HS-5 (cell line): ENCODE measurements at places on chromosomes 6 and 20.

GRCh38 chr6:139430899-139431601 is 56.6 kb upstream of the CITED2 start:
- no peak for DNase-seq

- DNase-seq, result no peak
Observed at GRCh38 chr6:170145272-170145592, 145.6 kb downstream of the DLL1 start.

DNA sequence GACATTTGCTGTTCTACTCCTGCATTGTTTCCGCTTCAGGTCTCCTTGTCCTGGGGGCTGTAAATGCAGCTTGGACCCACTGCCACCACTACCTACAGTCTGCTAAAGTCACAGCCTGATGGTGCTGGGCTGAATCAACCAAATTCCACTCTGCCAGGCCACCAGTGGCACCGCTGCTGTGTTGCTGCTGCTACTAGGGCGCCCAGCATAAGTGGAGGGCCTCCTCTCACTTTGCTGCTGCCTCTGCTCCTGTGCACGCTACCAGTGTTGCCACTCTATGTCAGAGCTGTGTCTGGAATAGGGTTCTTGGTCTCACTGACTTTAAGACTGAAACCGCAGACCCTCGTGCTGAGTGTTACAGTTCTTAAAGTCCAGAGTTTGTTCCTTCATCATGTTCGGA is 1.4 kb upstream of the SSR1 start:
- no peak for DNase-seq

- no peak for DNase-seq
Observed at GRCh38 chr6:38738261-38738660, 23.1 kb downstream of the DNAH8 start.

- DNase-seq, result peak; percentile 55
Observed at GRCh38 chr6:18362058-18362561, 25.0 kb upstream of the RNF144B start.

GRCh38 chr20:45964006-45964400 is 8.0 kb downstream of the ZNF335 start:
- no peak for DNase-seq

DNA sequence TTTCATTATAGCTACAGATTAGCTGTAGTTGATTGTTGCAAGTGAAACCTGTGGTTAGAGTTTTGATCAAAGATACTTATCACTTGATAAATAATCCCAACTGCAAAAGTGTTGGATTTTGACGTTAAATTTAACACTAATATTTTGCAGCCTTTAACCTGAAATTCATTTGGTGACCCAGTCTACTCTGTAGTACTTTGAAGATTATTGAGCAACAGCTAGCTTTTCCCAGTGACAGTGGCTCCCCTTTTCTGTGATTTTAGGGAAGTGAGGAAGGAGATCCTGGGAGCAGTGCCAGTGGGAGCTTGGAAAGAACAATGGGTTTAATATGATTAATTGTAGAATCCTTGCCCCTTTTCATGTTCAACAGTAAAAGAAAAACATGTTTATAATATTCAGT is 76.9 kb downstream of the NCOA3 start:
- no peak for DNase-seq

GRCh38 chr6:40738551-40739193 is 151.5 kb upstream of the LRFN2 start:
- DNase-seq, result no peak

GRCh38 chr20:9068233-9068801 is 570 bp upstream of the PLCB4 start:
- DNase-seq, result no peak

DNA sequence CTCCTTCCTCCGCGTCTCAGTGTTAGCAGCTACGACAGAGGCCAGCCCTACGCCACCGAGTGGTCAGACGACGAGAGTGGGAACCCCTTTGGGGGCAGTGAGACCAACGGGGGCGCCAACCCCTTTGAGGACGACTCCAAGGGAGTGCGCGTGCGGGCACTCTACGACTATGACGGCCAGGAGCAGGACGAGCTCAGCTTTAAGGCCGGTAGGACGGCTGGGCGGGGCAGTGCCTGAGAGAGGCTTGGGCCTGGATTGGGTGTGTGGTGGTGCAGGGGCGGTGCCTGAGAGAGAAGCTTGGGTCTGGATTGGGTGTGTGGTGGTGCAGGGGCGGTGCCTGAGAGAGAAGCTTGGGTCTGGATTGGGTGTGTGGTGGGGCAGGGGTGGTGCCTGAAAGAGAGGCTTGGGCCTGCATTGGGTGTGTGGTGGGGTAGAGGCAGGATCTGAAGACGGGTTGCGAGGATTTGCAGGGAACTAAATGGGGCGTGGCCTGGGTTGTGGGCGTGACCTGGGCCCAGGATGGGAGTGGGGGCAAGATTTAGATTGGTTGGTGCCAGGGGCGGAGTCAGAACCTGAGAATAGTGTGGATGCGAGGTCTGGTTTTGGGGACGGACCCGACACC is 24.4 kb downstream of the SPDEF start:
- peak; percentile 66 for DNase-seq

GRCh38 chr20:57663241-57663640 is 43.0 kb upstream of the ZBP1 start:
- DNase-seq, result no peak

- DNase-seq, result no peak
Observed at GRCh38 chr20:31839782-31840487, 5.5 kb downstream of the FOXS1 start.

- no peak for DNase-seq
Observed at GRCh38 chr20:38564680-38565079, 16.3 kb upstream of the ADIG start.

DNA sequence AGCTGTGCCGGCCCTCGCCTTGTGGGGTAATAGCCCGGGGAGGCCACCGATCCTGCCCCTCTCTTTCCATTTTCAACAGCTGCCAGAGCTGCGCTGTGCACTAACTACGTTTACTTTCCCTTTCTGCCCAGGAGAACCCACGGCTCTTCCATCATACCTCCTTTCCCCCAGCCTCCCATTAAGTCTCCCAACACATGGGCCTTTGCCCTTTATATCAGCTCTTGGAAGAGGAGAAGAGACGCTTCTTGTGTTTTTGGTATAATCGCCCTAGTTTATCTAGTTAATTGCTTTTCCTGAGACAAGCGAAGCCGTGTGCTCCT is 637 bp downstream of the UBR2 start:
- DNase-seq, result no peak

DNA sequence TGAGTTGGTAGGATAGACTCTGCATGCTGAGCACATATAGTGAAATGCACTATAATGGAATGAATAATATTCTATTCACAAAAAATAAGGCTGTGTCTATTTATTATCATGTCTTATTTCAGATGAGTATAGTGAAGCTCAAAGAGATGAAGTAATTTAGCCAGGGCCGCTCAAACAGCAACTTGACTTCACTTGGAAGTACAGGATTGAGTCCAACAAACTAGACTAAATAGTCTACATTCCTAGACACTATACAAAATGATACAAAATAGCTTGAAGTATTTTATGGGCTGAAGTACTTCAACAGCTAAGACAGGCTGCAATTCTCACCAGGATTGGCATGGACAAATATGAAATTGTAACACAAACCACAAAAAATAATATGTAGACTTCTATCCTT is 144.5 kb upstream of the DST start:
- DNase-seq, result no peak

GRCh38 chr20:54237116-54237943 is 29.4 kb downstream of the PFDN4 start:
- DNase-seq, result no peak

DNA sequence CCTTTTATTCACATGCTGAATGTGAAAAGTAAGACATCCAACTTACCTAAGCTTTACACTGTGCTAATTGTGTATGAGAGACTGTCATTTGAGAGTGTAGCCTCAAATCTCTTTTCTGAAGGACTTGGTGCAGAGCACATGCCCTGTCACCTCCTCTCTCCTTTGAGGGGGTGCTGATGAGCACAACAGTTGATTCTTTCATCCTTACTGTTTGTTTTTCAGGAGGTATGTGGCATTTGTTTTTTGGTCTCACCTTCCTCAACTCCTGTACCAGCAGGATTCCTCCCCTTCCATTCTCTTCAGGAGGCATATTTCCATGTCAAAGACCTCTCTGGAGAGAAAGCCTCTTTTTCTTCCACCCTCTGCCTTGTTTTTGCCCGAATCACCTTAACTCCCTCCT is 252.6 kb upstream of the CITED2 start:
- no peak for DNase-seq

DNA sequence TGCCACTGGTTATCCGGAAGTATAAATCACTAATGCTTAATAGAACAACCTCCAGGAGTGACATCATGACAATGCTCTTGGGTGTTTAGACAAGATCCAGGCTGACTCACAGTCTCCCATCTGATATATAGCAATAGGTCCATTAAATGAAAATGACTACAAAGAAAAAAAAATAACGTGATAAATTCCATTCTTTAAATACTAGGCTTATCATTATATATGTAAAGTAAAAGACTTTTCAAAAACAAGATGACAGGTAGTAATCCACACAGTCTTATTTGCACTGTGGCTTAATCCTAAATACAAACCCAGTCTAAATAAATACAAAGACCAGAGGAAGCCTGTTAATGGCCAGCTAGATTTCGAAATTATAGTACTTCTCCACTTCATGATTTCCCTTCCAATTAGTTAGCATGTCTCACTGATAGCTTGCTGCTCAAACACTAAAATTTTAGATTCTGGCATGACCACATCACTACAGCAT is 149.1 kb upstream of the BEND3 start:
- no peak for DNase-seq

DNA sequence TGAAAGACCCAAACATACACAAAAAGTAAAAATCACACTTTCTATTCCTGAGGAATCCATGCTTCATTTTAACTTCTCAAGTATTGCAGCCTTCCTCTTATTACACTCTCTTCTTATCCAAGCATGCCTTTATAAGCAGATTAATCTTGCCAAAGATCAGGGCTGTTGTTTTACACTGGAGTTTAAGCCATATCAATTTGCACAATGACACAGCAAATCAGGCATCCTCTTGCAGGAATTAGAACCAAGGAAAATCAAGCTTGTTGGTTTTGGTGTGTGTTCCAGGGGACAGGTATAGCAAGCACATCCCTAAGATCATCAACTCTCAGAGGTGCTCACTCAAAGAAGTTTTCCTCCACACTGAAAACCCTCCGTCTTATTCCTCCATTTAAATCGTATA is 69.5 kb downstream of the CYP39A1 start:
- DNase-seq, result no peak

DNA sequence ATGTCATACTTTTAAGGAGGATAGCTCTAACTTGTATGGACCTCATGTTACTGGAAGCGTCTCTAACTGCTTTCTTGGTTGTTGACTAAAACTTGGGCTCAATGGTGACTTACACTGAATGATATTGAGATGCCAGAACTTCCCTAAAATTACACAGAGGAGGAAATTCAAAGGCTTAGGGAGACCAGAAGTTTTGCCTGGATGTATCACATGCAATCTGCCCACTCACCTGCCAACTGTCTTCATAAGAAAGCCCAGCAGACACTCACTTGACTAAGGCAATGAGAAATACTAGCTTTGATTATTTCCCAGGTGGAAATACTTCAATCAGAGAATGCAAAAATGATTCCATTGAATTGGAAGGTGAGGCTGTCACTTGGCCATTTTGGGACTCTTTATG is 51.2 kb upstream of the PDYN start:
- no peak for DNase-seq

DNA sequence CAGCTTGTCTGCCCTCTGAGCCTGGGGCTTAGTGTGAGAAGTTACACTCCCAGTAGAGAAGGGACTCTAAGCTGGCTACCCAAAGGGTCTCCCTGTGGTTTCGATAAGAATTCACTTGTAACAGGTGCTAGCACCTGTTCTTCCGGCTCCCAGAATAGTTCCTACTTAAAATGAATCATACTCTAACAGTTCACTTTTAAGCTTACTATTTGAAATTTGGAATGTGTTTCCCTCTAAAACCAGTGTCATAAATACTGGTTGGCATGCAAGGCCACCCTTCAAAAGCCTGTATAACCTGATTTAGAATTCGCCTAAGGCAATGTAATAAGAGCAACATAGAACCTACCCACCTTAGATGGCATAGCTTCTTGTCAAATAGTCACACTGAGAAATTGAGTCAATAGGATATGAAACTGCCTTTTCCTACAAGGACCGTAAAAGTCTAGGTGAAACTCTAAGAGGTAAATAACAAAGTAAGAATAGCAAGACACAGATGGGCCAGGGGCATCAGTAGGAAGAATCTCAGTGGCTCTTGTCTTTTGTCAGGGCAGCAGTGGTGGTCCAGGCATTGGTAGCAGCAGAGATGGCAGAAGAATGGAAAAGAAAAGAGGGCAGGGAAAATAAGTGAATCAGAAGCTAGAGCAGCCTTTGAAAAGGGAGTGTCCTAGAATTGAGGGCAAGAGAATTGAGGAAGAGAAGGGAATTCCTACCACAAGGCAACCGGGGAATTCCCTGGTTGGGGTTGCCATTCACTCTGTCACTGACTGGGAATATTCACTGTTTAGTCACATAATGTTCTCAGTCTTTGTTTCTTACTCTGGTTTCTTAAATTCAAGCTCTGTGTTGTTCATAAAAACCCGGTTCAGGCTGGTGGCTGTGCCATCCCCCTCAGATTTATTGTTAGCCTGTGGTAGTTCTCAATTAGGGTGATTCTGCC is 91.5 kb downstream of the HIVEP2 start:
- DNase-seq, result no peak

DNA sequence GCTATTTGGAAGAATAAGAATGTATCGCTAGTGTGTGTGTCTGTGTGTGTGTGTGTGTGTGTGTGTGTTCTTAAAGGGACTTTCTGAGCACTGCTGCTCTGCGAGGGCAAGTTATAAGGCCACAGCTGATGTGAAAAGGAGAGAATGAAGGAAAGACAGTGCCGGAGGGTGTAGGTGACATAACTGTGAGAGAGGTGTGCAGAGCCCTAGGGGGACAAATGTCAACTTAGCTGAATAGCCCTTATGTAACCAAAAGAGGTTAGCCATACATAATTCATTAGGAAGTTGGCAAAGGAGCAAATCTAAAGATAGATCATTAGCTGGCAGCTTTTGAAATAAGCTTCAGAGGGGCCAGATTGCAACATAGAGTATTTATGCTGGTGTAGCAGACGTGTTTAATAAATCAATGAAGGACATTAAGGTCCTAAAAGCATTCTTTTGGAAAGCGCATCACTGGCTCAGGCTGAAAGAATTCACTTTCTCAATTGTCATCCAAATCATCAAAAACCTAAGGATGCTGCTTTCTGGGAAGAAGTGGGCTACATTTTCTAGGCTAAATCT is 81.0 kb downstream of the NDUFAF5 start:
- peak; percentile 70 for DNase-seq

- peak; percentile 74 for DNase-seq
Observed at GRCh38 chr6:45116714-45117410, 211.3 kb upstream of the RUNX2 start.
